ENCODE measurements at places on chromosomes 3 and 15. TPM values are rescaled to one million over a fixed set of nuclear protein-coding genes. Genes with fewer than 3 reads are reported as not detected.
A peak's percentile ranks its signal among the peaks of the same experiment; 100 is the strongest.

DNA sequence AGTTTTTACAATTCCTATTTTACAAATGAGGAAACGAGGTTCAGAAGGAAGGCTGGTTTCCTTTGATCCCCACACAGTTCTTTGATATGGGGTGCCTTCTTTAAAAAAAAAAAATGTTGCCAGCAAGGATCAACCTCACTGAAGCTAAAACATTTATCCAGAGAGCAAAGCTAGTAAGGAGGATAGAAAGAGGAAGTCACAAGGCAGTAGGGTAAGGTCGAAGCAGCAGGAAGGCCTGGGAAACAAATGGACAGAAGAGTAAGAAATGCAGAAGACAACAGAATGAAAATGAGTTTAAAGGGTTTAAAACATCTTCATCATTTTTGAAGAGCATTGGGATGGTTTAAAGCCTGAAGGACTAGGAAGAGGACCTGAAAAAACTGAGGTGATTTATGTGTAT lies 30.6 kb upstream of the CP start:
- DNase-seq: no peak
- no peak overlapping the region for H3K4me3 ChIP-seq
- H3K36me3 ChIP-seq: no peaks in the 10 kb centered on the region

- no peak for DNase-seq
- H3K4me1 ChIP-seq: no peaks in the 10 kb centered on the region
- H3K27me3 ChIP-seq: peaks cover 3% of the 10 kb centered on the region
- no peaks in the 10 kb centered on the region for H3K36me3 ChIP-seq
- no peak overlapping the region for H3K27ac ChIP-seq
Measured at GRCh38 chr3:151919030-151919328, 45.5 kb downstream of the SUCNR1 start.

GRCh38 chr3:29583861-29584260 lies 303.0 kb downstream of the RBMS3 start:
- DNase-seq: no peak
- no peaks in the 10 kb centered on the region for H3K36me3 ChIP-seq
- H3K4me1 ChIP-seq: no peaks in the 10 kb centered on the region
- H3K27ac ChIP-seq: no peak overlapping the region
- H3K4me3 ChIP-seq: no peak overlapping the region
- no peaks in the 10 kb centered on the region for H3K27me3 ChIP-seq

DNA sequence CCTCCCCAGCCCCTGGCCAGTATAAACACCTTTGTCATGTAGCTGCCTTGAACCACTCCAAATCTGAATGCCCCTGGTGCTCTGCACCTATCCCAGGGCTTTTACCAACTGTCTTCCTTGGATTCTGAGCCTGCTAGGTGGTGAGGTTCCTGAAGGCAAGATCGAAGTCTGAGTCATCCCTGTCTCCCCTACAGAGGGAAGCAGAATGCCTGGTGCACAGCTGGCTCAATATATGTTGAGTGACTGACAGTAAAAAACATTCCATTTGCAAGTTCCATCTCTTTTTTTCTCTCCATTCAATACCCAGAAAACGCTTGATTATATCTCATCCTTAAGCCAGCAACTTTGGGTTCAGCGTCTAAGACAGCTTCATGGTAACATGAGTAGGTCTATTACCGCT lies 24.7 kb downstream of the SLC24A1 start:
- no peak for DNase-seq
- H3K27ac ChIP-seq: no peak overlapping the region
- peaks cover 5% of the 10 kb centered on the region for H3K4me1 ChIP-seq
- H3K4me3 ChIP-seq: no peak overlapping the region
- H3K27me3 ChIP-seq: no peaks in the 10 kb centered on the region

DNA sequence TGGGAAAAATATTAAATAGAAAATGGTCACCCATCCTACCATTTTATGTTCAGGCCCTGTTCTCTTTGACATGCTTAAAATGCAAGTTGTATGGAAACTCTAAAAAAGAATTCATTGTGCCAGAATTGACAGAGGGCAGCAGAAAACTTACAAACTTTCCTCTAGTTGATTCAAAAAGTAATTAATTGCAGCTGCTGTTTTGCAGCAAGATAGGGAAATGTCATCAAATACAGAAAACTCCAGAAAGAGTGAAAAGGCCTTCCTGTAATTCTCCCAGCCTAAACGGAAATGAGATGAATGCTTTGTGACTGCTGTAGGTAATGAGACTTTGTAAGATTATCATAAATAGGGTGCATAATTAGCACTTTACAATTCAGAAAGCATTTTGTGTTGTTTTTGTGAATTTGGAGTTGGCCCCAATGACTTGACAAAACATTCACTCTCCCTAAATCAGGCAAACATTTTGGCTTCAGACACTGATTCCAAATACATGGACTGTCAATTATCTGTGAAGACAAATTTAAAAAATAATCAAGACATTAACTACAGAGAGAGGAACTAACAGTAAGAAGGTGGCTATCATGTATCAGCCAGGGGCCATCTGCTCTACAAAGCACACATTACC lies 861.8 kb downstream of the SQOR start:
- H3K4me1 ChIP-seq: no peaks in the 10 kb centered on the region
- H3K4me3 ChIP-seq: no peak overlapping the region
- H3K27ac ChIP-seq: no peak overlapping the region
- DNase-seq: no peak
- no peaks in the 10 kb centered on the region for H3K27me3 ChIP-seq

DNA sequence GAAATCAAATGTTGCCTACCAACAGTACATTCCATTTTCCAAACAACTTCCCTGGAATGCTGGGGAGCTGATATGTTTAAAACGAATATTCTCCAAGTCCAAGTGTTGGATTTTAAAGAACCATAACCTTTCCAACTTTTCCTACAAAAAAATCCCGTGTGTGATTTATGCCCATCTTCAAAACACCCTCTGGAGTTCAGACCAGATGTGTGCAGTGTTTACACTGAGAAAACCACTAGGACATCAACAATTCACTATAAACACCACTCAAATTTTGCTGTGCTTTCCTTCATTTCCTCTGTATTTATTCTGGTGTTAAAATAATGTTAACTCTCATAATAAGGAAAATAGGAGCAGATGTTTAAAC lies 2.4 kb downstream of the VGLL4 start:
- no peaks in the 10 kb centered on the region for H3K27me3 ChIP-seq
- peaks cover 39% of the 10 kb centered on the region for H3K36me3 ChIP-seq
- H3K27ac ChIP-seq: peak overlapping the region; percentile 98
- peak overlapping the region; percentile 91 for H3K4me3 ChIP-seq
- no peak for DNase-seq

- no peak for DNase-seq
- no peaks in the 10 kb centered on the region for H3K4me1 ChIP-seq
- H3K36me3 ChIP-seq: no peaks in the 10 kb centered on the region
- no peak overlapping the region for H3K4me3 ChIP-seq
Measured at GRCh38 chr3:86797946-86798345, 193.0 kb downstream of the VGLL3 start.

- no peaks in the 10 kb centered on the region for H3K27me3 ChIP-seq
- peak within 1 kb of the TSS; percentile 94 for H3K4me3 ChIP-seq
- H3K36me3 ChIP-seq: peaks cover 11% of the 10 kb centered on the region
- peak; percentile 99 for DNase-seq
- H3K27ac ChIP-seq: peak within 1 kb of the TSS; percentile 94
Measured at GRCh38 chr3:131381445-131382291, at the start of gene NUDT16. Gene NUDT16 (plus strand): TSS chr3:131381774. CDS start chr3:131381805, 31 bp downstream.

DNA sequence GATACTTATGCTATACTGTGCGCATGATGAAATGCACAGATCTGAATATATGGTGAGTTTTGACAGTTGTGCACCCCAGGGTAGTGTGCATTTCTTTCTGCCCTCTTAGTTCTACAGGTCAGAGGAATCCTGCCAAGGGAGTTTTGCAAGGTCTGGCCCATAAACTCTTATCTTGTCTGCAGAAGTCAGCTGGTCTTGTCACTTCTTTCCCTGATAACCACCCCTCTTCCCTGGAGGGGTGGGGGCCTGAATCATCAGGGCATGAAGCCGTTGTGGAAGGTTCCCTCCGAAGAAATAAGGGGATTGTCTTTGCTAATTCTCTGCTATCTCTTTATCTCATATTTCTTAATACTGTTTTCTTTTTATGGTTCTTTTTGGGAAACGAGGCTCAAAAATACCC lies 30.4 kb downstream of the TRIM71 start:
- no peak overlapping the region for H3K4me3 ChIP-seq
- DNase-seq: no peak
- peaks cover 3% of the 10 kb centered on the region for H3K4me1 ChIP-seq
- H3K27ac ChIP-seq: no peak overlapping the region
- peaks cover 9% of the 10 kb centered on the region for H3K27me3 ChIP-seq

DNA sequence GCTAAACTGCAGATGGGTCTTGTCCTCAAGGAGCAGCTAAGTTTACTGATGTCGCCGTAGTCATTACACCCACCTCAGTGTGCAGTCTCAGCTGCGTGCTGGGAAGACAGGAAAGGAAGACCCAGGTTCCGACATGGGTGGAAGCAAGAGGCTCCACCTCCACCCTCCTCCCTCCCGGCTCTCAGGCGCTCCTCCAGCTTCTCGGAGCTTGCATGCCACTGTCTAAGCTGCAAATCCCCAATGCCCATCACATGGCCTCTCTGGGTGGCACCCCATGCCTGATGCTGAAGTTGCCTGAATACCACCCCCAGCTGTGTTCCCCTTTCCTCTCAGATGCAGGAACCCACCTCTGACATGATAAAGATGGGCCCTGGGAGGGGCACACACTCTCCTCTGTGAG lies 58.5 kb downstream of the MGLL start:
- H3K27ac ChIP-seq: no peak overlapping the region
- no peak overlapping the region for H3K4me3 ChIP-seq
- DNase-seq: no peak
- H3K27me3 ChIP-seq: peaks cover 4% of the 10 kb centered on the region

The PLA2G4F gene
- not detected for total RNA-seq

The MRPS25 gene
- 64.6 TPM for total RNA-seq

The TCAIM gene
- total RNA-seq: 21.8 TPM

The CADM2 gene
- total RNA-seq: 0.21 TPM

The TBC1D2B gene
- 119 TPM for total RNA-seq

All from activated CD8-positive, alpha-beta T cell treated with anti-CD3 and anti-CD28 coated beads, Interleukin-2, amount 10 ng/mL, durations not matched to agents 7 days and 5 days (primary cell).